ENCODE measurements at places on chromosomes 6 and 20.

DNA sequence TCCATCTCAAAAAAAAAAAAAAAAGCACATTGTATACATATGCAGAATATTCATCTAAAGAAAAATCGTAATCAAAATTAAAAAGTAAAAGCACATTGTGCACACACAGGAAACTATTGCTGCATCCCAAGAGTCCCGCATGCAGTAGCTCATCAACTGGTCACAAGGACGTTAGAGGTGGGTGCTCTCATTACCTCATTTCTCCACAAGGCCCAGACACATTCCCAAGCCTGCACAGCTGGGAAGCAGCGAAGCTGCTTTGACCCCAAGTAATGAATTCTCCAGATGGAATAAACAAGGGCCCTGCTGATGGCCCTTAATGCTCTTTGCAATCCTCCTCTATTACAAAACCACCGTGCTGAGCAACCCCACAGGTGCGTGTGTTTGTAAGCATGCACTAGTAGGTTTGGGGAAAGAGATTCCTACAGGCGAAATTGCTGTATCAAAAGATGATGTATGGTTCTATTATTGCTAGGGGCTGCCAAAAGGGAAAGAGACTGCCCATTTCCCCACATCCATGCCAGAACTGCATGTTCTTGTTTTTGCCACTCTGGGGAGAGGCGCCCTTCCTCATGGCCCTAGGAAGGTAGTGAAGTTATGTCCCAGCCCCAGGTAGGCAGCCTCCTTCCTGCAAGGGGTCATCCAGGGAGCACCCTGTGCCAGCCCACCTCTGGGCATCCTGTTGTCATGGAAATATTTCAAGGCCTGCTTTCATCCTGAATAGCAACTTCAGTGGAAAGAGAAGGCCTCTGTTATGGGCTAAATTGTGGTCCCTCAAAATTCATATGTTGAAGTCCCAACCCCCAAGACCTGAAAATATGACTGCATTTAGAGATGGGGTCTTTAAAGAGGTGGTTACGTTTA, 34.6 kb upstream of the PTGIS start:
- DNase-seq: no peak

DNA sequence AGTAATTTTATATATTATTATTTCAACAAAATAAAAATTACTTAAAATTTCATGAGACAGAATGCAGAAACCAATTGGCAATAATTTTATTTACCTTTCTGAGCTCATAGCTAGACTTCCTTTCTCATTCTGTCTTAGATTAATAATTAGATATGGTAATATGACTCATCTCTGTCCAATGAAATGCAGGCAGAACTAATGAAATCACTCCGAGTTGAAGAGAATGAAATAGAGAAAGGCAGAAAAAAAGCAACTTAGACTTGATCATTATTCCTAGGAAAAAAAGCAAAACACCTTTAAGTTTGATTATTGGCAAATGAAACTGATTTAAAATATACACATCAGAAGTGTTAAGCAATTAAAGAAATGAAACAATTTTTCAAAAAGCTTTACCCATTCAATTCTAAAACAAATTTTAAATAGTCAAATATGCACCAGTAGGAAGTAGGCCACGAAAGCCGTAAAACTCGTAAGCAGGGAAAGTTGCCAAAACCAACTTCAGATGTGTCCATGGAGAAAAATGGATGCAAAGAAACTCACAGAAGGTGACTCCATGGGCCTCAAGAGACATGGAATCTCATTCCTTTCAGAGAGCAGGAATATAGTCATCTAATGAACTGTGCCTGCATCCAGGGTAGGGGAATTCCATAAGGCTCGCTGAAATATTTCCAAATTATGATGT, 293.8 kb upstream of the RGS17 start:
- no peak for DNase-seq

- DNase-seq: no peak
Observed at GRCh38 chr6:37192666-37193065, 22.7 kb downstream of the PIM1 start.

DNA sequence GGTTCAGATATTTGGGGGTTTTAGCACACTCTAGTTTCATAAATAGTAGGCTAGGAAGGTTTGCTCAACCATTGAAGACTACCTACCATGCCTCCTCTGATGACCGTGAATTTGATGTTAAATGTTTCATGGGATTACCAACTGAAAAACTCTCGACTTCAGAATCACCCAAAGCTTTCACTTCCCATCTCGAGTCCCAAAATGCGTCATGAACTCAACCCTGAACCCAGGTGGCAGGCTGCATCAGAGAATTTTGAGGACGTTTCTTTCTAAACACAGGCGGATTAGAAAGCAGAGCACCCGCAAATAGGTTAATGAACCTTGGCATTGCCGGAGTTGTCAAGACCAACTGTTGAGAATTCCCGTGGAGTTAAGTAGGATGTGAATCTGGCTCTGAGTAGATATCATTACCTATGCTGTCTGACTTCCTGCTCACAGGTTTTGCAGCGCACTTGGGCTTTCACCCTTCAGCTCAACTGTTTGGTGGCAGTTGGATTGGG, 98.4 kb upstream of the ADTRP start:
- DNase-seq: no peak

DNA sequence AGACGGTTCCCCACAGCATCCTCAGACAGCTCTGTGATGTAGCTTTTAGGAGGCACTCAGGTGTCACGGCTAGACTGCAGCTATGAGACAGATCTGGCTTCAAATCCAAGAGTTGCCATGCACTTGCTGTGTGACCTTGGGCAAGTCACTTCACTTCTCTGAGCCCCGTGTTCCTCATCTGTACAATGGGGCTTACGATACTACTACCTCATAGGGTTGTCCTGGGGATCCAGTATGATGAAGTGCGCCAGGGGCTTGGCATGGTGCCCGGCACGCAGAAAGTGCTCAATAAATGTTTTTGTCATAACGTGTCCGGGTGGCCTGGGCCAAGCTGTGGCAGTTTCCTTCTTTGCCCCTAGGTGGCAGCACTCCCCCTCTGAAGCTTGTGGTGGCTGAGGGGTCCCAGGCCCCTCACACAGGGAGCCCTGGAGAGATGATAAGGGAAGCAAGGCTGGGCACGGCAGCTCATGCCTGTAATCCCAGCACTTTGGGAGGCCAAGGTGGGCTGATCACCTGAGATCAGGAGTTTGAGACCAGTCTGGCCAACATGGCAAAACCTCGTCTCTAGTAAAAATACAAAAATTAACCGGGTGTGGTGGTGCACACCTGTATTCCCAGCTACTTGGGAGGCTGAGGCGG, 19.1 kb upstream of the CHMP4B start:
- DNase-seq: no peak

GRCh38 chr20:19079536-19080299, 132.7 kb upstream of the SLC24A3 start:
- no peak for DNase-seq

- DNase-seq: no peak
Observed at GRCh38 chr6:16698162-16698533, 63.1 kb downstream of the ATXN1 start.

- no peak for DNase-seq
Observed at GRCh38 chr6:26272171-26272637, 92.8 kb upstream of the BTN3A2 start.

DNA sequence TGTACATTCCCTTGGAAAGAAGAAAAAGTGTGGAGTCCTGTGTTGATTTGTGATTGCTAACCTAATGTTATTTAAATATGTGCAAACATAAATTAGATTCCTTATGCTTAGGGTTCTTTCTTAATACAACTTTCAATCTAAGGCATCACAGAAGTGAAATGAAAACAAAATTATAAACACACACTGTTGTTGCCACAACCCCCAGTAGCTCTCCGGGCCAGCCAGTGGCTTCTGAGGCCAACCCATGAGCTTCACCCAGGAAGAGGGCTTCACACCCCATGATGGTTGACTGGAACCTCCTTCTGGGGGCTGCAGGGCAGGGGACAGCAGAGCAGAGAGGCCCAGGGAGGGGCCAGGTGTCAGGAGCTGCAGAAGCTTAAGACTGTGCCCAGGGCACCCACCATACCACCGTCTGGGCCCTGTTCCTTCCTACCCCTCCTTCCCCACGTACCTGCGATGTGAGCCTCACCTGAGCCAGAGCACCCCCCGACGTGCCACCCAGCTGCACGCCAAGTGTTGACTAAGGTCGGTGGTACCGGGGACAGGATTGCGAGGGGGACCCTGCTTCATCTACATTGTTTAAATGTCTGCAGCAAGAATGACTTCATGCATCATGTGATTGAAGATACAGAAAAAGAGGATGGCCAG, 110.5 kb downstream of the FAM120B start:
- no peak for DNase-seq

GRCh38 chr6:156167016-156167624, 610.1 kb upstream of the ARID1B start:
- DNase-seq: no peak

- peak; percentile 18 for DNase-seq
Observed at GRCh38 chr6:158474961-158475343, 84.9 kb upstream of the TMEM181 start.

Data from amniotic stem cell (primary cell).